GM23248 (cell line): ENCODE measurements at places on chromosomes 1 and 21. TPM values are rescaled to one million over a fixed set of nuclear protein-coding genes. Genes with fewer than 3 reads are reported as not detected.

FCAMR gene
- not detected in 2 replicates for polyA plus RNA-seq

PGLYRP4 gene
- polyA plus RNA-seq = not detected in 2 replicates

TXNDC12 gene
- 85.9 and 88.3 TPM in 2 replicates for polyA plus RNA-seq

ANXA9 gene
- polyA plus RNA-seq = 0.16 and 0.26 TPM in 2 replicates

SPRR5 gene
- polyA plus RNA-seq = not detected in 2 replicates
